ENCODE measurements at places on chromosomes 1 and 21.

GRCh38 chr1:111347026-111347425, 56.4 kb downstream of the CHIA start:
- no peak for DNase-seq

- DNase-seq, result no peak
Measured at GRCh38 chr1:74513411-74514300, 1.2 kb upstream of the LRRC53 start.

- DNase-seq, result no peak
Measured at GRCh38 chr1:160823296-160823695, 27.3 kb downstream of the LY9 start.

GRCh38 chr1:1167398-1167821, 6.3 kb upstream of the TTLL10 start:
- no peak for DNase-seq

DNA sequence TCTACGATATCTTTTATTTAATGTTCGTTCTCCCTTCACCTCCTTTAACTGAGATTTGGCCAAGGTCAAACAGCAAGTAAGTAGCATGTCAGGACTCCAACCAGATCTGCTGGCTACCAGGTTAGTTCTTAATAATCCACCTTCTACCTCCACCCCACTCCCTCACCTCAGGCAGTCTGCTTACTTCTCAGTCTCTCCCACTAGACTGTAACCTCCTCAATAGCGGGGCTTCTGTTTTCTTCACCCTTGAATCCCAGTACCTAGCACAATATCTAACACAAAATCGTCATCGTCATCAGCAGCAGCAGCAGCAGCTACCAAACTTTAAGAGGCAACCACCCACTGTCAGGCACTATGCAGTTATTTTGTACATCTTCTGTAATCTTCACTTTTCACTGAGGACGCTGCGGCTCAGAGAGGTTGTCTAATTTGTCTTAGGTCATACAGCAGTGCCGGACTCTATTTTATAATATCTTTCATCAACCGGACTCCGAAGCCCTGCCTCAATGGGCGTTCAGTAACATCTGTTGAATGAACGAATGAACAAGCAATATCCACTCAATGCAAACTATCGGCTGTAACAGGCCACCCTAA, 859 bp upstream of the MAGI3 start:
- DNase-seq, result no peak

- no peak for DNase-seq
Measured at GRCh38 chr1:25685938-25686665, 69.5 kb downstream of the MAN1C1 start.

DNA sequence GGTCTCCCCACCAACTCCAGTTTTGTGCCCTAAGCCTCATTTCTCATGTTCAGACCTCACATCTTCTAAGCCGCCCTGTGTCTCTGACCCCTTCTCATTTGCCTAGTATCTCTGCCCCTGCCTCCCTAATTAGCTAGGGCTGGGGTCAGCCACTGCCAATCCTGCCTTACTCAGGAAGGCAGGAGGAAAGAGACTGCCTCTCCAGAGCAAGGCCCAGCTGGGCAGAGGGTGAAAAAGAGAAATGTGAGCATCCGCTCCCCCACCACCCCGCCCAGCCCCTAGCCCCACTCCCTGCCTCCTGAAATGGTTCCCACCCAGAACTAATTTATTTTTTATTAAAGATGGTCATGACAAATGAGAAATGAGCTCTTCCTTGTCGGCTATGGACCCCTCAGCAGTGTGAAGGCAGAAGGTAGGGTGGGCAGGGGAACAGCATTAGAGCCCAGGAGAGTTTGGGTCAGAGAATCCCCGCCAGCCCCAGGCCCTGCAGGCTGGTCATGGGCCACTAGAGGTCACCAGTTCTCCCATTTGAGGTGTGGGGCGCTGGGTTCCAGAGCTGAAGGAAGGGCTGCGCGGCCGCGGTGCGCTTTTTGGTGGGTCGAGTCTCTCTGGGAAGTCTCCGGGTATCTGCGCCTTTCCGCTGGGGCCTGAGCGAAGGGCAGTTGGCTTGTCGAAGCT, 11.5 kb downstream of the ADAMTSL4 start:
- peak; percentile 76 for DNase-seq

GRCh38 chr1:99266726-99267125, 2.4 kb downstream of the PLPPR4 start:
- DNase-seq, result no peak

DNA sequence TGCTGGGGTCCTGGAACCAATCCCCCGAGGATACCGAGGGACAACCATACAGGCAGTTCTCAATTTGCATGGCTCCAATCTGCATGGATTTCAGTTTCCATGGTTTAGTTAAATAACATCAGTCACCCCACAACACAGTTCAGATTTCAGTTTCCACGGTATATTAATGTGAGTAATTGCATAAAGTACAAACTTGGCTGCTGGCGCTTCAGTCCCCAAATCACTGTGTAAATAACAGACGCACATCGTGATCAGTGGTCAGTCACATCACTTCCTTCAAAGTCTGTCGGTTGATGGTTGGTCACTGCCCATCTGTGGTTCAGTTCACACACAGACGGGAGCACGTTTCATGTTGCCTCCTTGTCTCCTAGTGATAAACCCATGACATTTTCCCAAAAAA, 66.4 kb upstream of the LPGAT1 start:
- no peak for DNase-seq

DNA sequence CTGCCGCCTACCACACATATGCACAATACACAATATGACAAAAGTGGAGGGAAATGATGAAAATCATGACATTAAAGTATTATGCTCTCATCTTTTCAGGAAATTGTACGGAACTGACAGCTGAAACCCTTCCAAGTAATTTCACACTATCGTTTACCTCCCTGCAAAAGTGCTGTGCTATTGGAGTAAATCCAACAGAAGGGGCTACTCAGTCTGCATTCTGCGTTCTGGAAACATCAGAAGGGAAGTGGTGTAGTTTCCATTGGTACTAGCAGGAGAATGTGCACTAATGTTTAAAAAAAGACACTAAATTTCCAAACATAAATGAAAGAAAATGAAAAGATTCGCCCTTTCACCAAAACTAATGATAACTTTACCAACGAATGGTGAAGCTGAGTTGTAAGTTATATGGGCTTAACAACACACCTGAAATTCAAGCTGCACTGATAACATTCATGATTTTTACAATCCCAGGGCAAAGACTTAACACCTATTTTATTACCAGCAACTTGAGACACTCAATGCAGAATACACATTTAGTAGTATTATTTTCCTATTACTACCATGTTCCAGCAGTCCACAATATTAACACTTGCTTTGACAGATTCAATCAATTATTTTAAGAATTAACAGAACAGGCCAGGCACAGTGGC, 3.2 kb downstream of the DENND1B start:
- DNase-seq, result no peak

- no peak for DNase-seq
Measured at GRCh38 chr21:18673789-18674188, 270.2 kb upstream of the TMPRSS15 start.

GRCh38 chr1:91835087-91835521, 50.8 kb downstream of the TGFBR3 start:
- DNase-seq, result no peak

DNA sequence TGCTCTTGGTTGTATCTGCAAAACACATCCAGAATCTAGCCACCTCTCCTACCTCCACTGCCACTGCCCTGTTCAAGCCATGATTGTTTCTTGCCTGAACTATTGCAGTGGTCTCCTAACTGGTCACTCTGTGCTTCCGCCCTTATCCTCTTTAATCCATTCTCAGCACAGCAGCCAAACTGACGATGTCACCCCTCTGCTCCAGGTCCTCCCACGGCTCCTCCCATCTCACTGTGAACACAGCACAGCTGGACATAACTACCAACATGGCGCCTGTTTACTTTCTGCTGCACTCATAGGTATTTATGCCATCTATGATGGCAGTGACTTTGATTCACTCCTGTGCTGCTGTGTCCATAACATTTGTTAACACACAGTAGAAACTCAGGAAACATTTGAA, 406.7 kb downstream of the DISC1 start:
- no peak for DNase-seq

- no peak for DNase-seq
Measured at GRCh38 chr1:6081901-6082300, 36.2 kb downstream of the KCNAB2 start.

DNA sequence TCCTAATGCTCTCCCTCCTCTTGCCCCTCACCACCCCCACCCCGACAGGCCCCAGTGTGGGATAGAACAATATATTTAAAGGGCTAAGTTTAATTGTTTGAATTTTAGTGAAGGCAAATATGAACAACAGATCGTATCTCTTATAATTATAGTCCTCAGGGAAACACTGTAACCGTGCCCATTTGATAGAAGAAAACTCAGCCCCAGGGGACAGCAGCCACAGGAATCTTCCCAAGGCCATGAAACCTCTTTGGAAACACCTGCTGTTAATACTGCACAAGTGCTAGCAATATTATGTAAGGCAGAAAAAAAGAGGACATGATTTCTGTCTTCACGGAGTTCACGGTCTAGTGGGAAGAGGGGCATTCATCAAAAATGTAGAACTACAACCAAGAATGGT, 142.2 kb downstream of the URB2 start:
- DNase-seq, result no peak

- no peak for DNase-seq
Measured at GRCh38 chr1:35044431-35044830, 12.7 kb upstream of the ZMYM6 start.

- no peak for DNase-seq
Measured at GRCh38 chr1:45721207-45721606, 29.2 kb downstream of the IPP start.

DNA sequence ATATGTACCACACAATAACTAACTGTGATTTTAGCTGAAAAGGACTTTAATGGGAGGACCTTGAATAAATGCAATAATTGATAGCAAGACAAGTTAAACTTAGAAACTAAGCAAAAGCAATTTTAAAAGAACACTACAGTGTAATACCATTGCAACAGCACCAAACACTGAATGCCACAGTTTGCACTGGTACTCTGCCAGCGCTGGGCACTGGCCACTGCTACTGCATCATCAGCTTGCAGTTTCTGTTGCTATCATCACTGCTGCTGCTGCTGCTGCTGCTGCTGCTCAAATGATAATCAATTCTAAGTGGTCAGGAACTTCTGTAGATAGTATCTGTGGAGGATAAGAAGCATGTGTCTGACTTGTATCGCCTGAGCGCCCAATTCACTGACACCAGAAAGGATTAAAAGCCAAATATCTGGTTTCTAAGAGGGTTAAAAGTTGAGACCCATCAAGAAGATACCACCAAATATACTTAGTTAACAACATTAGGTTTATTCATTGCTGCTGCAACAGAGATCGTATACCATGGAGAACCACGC, 306.9 kb downstream of the LRRC40 start:
- no peak for DNase-seq

GRCh38 chr1:244431166-244431565, 20.5 kb downstream of the ADSS2 start:
- DNase-seq, result no peak

- DNase-seq, result no peak
Measured at GRCh38 chr1:4375812-4376211, 278.6 kb upstream of the AJAP1 start.

DNA sequence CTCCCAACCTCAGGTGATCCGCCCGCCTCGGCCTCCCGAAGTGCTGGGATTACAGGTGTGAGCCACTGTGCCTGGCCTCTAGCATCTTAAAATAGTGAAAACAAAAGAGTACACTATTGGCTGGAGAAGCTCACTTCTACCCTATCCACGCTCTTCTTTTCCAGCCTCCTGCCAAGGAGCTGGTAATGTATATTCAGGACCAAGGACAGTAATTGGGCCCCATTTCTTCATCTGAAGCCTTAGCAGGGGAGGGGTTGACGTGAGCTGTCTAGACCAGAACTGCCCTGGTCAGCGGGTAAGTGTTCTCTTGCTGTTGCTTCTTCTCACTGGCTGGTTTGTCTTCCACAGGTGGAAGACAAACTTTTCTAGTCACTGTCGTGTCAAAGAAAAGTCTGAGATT, 70.2 kb downstream of the DNM3 start:
- no peak for DNase-seq

DNA sequence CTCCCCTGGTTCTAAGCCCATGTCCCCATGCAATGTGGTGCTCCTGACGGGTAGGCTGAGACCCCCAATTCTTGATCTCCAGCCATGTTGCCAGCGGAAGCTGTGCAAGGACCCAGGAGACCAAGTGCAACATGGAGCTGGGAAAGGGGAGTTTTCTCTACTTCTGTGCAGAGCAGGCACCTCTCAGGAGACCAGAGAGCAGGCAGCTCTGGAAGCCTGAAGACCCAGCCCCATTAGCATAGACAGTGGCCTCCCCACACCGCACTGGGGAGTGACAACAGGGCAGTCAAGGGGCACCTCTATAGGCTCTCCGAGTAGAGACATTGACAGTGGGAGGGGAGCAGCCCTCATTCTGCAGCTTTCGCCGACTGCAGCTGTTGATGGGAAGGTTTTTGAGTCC, 410.2 kb downstream of the MATN1 start:
- no peak for DNase-seq

DNA sequence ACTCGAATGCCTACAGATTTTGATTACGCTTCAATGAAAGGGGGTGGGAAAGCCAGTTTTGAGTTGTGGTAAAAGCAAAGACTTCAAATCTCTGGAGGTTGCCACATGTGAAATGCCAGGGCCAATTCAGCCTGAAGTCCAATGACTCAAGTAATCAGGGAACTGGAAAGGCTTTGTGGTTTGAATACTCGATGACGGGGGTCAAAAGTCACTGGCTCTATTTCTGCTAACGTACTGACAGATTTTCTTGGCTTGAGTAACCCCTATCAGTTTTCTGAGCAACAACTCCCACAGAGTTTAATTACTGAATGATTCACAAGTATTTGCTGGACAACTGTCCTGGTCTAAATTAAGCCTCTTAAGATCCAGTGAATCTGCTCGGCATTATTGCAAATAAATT, 152.2 kb downstream of the SIPA1L2 start:
- DNase-seq, result no peak

DNA sequence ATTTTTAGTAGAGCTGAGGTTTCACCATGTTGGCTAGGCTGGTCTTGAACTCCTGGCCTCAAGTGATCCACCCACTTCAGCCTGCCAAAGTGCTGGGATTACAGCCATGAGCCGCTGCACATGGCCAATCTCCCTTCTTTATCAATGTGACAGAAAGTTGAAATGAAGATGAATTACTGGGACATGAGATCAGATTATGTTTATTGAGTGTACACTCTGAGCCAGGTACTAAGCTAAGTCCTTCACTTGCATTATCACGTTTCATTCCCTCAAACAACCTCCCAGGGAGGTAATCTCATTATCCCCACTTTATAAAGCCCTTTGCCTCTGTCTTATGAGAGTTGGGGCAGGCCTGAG, 6.3 kb upstream of the CHI3L2 start:
- no peak for DNase-seq

GRCh38 chr1:147547065-147547464, 5.8 kb downstream of the BCL9 start:
- DNase-seq, result no peak

DNA sequence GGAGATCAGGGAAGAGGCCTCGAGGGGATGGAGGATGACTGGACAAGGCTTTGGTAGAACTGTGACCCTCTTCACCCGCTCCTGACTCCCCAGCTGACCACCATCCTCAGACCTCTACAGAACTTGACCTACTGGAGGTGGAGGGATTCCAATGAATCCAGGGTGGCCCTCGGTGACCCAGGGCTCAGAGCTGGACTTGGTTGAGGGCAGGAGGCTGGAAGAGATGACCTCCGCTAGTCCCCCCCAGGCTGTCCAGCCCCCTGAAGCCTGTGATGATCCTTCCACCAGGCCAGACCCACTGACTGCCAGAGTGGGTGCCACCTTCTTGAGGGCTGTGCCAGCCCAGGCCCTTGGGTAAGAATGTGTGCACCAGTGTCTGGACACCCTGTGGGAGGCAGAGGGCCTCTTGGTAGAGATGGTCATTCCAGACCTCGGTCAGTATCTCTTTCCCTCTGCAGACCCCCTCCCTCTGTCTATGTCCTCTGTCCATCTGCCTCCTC, 44.9 kb downstream of the ATP1B1 start:
- no peak for DNase-seq

All from activated CD4-positive, CD25-positive, alpha-beta regulatory T cell (primary cell).